Effector memory CD4-positive, alpha-beta T cell (primary cell): ENCODE measurements at places on chromosomes 13 and 19.
A peak's percentile ranks its signal among the peaks of the same experiment; 100 is the strongest.

DNA sequence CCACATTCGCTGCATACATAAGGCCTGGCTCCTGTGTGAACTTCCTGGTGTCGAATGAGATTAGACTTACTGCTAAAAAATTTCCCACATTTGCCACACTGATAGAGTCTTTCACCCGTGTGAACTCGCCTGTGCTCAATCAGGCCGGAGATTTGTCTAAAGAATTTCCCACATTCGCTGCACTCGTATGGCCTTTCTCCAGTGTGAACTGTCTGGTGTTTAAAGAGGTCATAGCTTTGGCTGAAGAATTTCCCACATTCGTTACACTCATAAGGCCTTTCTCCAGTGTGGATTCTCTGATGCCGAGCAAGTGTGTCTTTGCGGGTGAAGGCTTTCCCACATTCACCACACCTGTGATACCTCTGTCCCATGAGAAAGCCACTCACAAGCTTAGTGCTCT, 6.5 kb downstream of the ZNF671 start:
- peaks cover 39% of the 10 kb centered on the region for H3K36me3 ChIP-seq
- H3K27ac ChIP-seq = no peak overlapping the region
- no peak overlapping the region for H3K4me3 ChIP-seq
- H3K27me3 ChIP-seq = no peaks in the 10 kb centered on the region
- no peak for DNase-seq
- H3K4me1 ChIP-seq = no peaks in the 10 kb centered on the region

- no peaks in the 10 kb centered on the region for H3K4me1 ChIP-seq
- no peak for DNase-seq
- H3K4me3 ChIP-seq = no peak overlapping the region
- no peak overlapping the region for H3K27ac ChIP-seq
- no peaks in the 10 kb centered on the region for H3K27me3 ChIP-seq
These were observed 234.9 kb downstream of the TUBA3C start for GRCh38 chr13:18946738-18947137.

GRCh38 chr13:25281193-25281934, 5.9 kb downstream of the MTMR6 start:
- no peak for DNase-seq
- H3K27me3 ChIP-seq = no peaks in the 10 kb centered on the region
- H3K27ac ChIP-seq = no peak overlapping the region

- no peaks in the 10 kb centered on the region for H3K27me3 ChIP-seq
- no peaks in the 10 kb centered on the region for H3K4me1 ChIP-seq
- no peaks in the 10 kb centered on the region for H3K36me3 ChIP-seq
These were observed 27.0 kb downstream of the POMP start for GRCh38 chr13:28685892-28686291.

GRCh38 chr13:20160306-20161274, at the start of gene GJA3:
Gene GJA3, minus strand, starts transcription at chr13:20161052. Its CDS starts 17,764 bp downstream, at chr13:20143288.
- H3K36me3 ChIP-seq = no peaks in the 10 kb centered on the region
- H3K27ac ChIP-seq = no peak within 1 kb of the TSS
- peak; percentile 20 for DNase-seq
- H3K27me3 ChIP-seq = peaks cover 14% of the 10 kb centered on the region
- H3K4me1 ChIP-seq = peaks cover 6% of the 10 kb centered on the region
- peak within 1 kb of the TSS; percentile 56 for H3K4me3 ChIP-seq

- H3K27me3 ChIP-seq = no peaks in the 10 kb centered on the region
- DNase-seq = no peak
- H3K36me3 ChIP-seq = peaks cover 39% of the 10 kb centered on the region
- peaks cover 57% of the 10 kb centered on the region for H3K4me1 ChIP-seq
- peak overlapping the region; percentile 98 for H3K27ac ChIP-seq
These were observed 3.2 kb downstream of the TPT1 start for GRCh38 chr13:45337803-45338202.
